ENCODE measurements at places on chromosomes 5 and 9.

DNA sequence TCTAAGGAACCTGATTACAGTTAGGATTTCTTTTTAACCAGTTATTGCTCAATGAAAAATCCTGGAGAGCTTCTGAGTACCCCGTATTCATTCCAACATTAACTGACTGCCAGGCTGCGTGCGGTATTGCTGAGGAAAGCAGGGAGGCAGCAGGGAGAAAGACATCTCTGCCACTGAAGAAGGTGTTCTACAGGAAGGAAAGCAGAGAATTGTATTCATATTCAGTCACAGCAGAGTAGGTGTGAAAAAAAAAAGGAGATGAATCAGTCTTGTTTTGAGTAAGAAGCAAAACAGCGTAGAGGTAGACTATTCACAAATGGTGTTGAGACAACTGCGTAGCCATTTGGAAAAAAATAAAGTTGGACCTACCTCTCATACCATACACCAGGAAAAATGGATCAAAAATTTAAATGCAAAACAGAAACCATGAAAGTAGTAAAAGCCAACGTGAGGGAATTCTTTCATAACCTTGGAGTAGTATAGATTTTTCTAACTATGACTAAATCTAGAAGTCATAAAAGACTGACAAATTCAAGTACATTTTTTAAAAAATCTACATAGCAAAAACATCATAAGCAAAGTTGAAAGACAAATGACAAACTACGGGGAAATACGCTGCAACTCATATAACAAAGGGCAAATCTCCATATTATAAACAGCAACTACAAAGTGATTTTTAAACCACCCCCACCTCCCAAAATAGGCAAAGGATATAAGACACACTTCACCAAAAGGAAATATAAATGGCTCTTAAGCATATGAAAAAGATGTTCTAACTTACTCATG, 9.9 kb upstream of the NR4A3 start:
- DNase-seq: no peak

GRCh38 chr5:163360656-163361055, 76.7 kb upstream of the CCNG1 start:
- no peak for DNase-seq

- no peak for DNase-seq
Measured at GRCh38 chr9:115341426-115341825, 223.5 kb upstream of the TNC start.

DNA sequence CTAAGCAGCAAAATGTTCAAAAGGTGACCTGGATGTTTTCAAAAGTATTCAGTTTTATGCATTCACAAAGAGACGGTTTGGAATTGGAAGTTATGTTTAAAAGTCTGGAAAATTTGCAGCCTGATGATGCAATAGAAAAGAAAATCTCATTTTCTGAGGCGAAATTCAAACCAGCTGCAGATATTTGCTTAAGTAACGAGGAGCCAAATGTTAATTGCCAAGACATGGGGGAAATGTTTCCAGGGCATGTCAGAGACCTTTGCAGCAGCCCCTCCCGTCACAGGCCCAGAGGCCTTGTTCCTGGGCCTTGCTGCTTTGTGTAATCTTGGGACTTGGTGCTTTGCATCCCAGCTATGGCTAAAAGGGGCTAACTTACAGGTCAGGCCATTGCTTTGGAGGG, 228.2 kb downstream of the MAN2A1 start:
- no peak for DNase-seq

DNA sequence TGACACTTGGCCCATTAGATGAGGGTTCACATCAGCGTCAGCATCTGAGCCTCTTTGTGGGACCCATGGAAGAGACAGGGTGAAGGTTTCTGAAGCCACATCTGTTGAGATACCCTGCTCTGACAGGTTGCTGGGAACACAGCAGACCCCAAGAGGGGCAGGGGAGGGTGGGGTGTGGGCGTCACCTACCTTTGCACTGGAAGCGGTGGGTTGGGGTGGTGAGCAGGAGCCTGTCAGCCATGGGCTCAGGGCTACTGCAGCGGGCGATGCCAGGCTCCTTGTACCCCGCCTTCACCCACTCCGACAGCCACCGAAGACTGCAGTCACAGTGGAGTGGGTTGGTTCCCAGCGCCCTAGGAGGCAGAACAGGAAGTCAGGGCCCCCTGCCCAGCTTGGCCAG, 131.5 kb upstream of the PANK3 start:
- no peak for DNase-seq

DNA sequence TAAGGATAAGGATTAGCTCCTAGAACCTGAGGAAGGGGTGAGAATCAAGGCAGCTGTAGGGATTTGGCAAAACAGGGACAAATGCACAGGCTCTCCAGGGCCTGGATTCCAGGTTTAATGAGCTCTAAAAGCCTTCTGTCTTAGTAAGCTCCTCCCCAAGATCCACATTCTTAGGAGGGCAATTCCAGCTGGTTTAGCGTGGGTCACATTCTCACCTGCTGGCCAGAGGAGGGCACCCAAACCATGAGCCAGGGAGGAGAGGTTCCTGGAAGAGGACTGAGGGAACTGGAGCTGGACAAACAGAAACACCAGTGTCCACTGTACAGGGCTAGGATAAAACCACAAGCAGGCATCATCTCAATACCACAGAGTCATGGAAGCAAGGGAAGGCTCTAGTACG, 480.0 kb downstream of the CCDC171 start:
- DNase-seq: no peak
